ENCODE measurements at places on chromosomes 1 and 21.

GRCh38 chr1:193237381-193237978 is 51.1 kb upstream of the B3GALT2 start:
- DNase-seq: no peak

DNA sequence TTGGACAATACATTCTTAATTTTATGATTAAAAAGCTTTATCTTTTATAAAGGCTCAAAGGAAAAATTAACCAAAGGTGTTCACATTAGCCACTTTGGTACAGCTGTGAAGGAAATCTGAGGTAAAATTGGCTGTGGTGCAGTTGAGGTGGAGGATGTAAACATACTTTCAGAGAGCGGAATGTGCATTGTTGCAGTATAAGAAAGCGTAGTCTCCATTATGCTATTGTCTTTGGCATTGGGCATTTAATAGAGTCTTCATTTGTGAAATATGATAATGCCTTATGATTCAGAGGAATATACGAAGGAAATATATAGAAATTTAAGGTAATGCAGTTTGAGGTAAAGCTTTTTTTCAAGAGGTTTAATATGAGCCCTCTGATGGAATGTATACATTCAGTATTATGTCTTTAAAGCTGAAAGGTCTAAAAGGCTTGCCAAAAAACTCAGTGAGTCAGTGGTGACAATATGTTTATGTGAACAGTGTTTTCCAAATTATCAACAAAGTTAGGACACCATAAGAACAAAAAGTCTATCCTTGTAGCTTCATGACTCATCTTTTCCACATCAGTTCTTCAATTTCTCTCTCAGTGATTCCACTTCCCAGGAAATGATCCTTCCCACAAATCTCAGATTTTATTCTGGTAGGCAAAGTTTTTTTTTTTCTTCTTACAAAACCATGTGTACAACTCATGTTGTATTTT is 26.9 kb upstream of the DDR2 start:
- DNase-seq: no peak

- no peak for DNase-seq
Measured at GRCh38 chr1:234316937-234317336, 56.3 kb upstream of the COA6 start.

DNA sequence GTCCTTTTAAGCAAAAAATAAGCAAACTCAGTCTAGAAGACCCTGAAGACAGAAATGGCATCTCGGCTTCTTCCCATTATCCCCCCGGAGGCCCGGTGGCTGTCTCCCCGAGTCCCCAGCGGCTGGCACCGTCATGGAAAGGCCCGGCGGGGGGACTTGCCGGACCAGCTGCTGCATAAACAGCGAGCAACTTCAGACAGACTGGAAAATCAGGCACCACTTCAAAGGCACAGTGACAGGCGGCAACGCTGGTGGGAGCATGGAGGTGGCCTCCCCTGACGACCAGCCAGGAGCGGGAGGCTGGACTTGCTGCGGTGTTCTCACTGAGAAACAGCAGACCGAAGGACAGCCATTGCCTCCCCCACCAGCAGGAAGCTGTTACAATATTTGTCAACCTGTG is 18.4 kb upstream of the C1QA start:
- DNase-seq: no peak

GRCh38 chr21:41112740-41113692 is 54.9 kb upstream of the BACE2 start:
- DNase-seq: no peak

- no peak for DNase-seq
Measured at GRCh38 chr1:33220676-33221384, 35.5 kb upstream of the ZNF362 start.

GRCh38 chr1:10924030-10924429 is 88.4 kb upstream of the TARDBP start:
- no peak for DNase-seq

- DNase-seq: peak; percentile 12
Measured at GRCh38 chr1:118136187-118136941, 48.7 kb downstream of the SPAG17 start.

DNA sequence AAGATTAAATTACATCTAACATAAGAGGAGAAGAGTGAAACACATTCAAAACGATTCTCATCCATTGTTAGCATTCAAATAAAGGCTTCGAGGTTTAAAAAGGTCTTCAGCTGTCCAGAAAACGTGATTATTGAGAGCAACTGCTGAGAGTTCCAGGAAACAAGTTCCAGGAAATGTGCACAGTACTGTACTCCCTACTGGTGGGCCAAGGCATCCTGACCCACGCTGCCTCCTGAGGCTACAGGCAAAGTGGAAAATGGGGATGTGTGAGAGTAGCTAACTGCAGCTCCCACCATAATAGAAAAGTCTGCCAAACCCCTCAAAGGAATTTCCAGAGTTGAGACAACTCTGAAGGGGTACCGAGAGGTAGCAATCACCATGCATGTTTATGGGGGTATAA is 2.0 kb downstream of the VAV3 start:
- DNase-seq: no peak

DNA sequence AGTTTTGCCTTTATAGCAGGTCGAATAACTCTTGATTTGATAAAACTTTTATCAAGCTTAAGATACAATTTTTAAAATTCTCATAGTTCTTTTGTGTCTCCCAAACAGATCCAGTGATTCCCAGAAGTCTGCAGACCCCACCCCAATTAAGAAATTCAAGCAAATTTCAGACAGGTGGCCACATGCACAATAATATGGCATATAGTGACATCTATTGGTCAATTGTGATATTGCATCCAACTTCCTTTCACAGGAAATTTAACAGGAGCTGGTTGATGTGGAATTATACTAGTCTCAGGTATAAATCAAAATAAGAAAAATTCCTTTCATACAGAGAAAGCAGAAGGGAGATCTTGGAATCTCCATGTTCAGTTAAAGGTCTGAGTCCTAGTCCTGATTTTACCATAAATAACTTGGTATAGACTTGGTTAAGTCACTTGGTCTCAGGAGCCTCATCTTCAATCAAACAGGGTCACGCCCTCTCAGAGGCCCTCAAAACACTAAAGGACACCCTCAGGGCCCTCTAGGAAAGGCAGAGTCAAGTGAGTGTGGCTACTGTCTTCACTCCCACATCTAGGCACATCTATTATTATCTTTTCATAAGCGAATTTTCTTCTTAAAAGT is 24.1 kb downstream of the PIGM start:
- DNase-seq: no peak

- no peak for DNase-seq
Measured at GRCh38 chr1:103074224-103074623, 34.1 kb downstream of the COL11A1 start.

GRCh38 chr1:224219011-224219611 is 36.1 kb downstream of the DEGS1 start:
- no peak for DNase-seq

DNA sequence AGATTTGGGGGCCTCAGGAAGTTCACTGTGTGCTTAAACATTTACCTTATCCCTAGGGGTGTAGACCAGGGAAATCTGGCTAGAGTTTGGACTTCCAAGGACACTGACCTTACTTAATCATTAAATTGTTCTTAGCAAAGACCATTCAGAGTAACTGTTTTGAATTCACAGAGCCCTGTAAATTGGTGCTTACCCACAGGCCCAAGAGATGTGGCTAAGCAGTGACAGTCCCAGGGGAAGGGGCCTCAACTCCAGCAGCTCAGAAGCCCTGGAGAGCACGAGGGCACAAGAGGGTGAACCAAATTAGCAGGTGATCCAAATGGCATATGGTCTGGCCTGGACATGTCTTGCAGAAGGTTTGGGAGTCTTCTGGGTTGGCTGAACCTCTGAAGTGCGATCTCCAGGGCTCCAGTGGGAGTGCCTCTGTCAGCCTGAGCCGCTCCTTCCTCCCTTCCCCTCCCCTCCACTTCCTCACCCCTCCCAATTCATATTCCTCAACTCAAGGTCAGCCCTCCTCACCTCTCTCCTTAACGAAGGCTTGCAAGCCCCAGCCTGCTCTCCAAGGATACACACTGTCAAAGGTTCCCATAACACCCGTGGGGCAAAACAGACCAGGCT is 4.3 kb downstream of the PAQR7 start:
- no peak for DNase-seq

DNA sequence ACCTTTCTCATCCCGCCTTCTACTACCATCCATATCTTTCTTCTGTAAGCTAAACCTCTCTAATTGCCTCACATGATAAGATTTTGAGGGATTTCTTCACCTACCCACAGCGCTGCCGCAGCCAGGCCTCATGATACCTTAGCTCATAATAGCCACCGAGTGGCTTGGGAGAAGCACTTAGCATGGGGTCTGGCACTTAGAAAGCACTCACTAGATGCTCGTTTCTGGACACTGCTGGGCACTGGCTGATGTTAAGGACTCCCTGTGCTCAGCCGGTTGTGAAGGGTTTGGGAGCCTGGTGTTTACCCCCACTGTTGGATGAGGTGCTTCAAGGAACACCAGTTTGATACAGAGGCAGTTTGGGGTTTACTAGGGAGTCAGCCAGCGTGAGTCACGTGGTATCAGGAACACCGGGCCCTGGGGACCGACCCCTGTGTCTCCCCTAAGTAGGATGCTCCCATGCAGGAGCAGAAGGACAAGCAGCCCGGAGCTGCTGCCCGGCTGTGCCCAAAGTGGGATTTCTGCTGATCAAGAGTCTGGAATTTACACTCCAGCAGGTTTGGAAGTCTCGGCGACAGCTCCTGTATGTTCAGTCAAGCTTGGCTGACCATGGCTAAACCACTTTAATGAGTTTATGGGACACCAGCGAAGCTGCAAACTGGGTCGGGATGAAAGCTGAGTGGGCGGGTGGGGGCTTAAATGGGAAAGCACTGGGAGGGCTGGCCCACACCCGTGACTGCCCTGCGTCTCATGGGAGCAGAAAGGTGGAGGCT is 63.3 kb downstream of the GALNT2 start:
- no peak for DNase-seq

- no peak for DNase-seq
Measured at GRCh38 chr1:42251042-42251441, 84.0 kb downstream of the FOXJ3 start.

GRCh38 chr1:82646888-82647287 is 846.2 kb downstream of the ADGRL2 start:
- DNase-seq: no peak

GRCh38 chr1:8061210-8061609 is 35.1 kb upstream of the ERRFI1 start:
- no peak for DNase-seq

GRCh38 chr21:34582506-34583150 is 32.3 kb downstream of the RCAN1 start:
- no peak for DNase-seq

GRCh38 chr1:184945678-184946412 is 28.5 kb downstream of the NIBAN1 start:
- DNase-seq: no peak

DNA sequence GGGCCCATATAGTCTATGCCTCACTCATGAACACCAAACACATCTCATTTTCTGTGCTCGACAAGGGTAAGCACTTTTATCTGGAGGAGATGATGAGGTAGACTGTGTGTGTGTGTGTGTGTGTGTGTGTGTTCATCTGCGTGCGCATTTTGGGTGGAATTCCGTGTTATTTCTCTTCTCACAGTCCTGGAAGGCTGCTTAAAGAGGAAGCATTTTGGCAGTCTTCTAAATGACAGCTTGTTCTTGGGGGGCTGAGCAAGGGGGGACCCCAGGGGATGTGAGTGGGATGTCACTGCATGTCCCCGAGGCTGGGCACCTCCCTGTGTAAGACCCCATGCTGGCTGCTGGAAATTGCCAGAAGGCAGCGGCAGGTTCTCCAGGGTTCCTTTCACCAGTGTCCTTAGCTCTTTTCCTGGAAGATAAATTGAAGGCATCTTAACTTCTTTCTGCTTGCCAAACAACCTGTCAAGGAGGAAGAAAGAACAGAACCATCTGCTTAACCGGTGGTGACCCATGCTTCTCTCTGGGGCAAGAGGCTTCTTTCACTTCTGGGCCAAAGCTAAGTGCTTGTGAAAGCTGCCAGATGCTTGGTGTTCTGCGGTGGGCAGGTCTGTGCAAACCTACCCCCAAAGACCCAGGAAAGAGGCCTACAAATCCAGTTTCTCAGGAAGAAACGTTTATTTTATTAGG is 9.9 kb upstream of the RD3 start:
- no peak for DNase-seq

DNA sequence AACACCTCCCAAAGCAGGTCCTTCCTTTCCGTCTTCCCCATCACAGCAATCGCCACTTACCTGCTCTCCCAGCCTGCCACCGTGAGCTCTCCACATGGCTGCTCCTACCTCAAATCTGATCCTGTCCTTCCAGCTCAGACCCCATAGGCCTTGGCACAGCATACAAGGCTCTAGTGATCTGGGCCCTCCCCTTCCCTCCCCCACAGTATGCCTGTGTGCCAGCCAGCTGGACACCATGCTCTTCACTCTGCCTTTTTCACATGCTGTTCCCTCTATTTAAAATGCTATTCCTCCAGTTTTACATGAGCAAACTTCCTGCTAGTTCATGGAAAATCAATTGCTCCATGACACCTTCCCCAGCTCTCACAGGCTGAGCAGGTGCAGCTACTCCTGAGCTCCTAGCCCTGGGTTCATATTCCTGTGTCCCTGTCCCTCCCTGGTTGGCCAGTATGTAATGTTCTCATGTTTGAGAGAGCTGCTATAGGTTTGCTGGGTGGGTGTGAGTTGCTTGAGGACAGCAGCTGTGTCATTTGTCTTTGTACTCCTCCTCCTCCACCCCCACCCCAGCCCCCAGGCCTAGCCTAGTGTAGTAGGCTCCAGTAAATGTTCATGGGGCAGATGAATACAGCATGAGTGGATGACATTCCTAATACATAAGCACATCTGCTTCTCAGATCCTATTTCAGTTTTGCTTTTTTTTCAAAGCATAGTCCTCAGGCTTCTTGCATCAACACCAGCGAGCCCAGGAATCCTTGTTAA is 6.3 kb upstream of the TNNT2 start:
- DNase-seq: no peak

- peak; percentile 57 for DNase-seq
Measured at GRCh38 chr1:154736841-154737240, 128.9 kb upstream of the ADAR start.

GRCh38 chr21:29343519-29343918 is 44.8 kb downstream of the BACH1 start:
- DNase-seq: no peak

DNA sequence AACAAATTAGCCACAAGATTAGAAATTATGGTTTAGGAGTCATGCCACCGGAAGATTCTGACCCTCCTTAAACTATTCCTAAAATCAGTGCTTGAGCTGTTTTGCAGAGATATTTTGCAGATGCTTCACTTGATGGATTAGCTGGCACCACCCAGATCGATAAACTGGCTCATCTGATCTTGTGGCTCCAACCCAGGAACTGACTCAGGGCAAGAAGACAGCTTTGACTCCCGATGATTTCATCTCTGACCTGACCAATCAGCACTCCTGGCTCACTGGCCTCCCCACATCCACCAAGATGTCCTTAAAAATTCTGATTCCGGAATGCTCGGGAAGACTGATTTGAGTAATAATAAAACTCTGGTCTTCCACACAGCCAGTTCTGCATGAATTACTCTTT is 221.6 kb downstream of the RHOU start:
- DNase-seq: no peak

GRCh38 chr1:109543283-109543987 is 3.8 kb downstream of the GPR61 start:
- DNase-seq: no peak

Data from stimulated activated CD4-positive, alpha-beta T cell treated with anti-CD3 and anti-CD28 coated beads, Interleukin-12 subunit alpha, Interleukin-12 subunit beta, amount 100 ng/mL, for 48 hours (primary cell).